ENCODE measurements at places on chromosomes 7 and 10.

DNA sequence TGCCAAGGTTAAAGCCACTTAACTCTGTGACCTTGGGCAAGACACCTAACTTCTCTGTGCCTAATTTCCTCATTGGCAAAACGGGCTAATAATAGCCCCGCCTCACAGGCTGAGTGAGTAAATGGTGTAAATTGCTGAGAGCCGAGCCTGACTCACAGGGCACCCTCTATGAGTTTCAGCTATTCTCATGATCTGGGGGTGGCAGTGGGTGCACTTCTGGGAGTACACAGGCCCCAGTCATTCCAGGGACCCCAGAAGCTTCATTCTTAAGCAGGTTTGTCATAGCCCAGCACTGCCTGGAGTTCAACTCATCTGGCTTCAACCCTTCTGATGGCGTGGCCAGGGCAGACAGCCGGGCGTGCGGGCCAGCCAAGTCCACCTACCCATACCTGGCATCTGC, 137.2 kb downstream of the GRID1 start:
- no peak for DNase-seq

DNA sequence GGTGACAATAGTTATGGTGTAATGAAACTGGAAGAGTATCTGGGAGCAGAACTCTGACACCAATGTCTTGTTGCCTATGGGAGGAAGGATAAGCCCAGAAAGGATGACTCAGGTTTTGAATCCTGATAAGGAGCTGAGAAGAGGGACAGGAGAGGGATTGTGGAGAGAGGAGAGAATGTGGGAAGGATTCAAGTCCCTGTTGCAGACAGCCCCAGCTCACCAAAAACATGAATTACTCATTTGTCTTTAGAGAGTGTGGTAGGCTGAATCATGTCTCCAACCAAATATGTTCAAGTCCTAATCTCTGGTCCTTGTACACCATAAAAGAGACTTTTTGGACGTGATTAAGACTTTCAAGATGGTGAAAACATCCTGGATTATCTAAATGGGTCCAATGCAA, 206.9 kb upstream of the PHYHIPL start:
- no peak for DNase-seq

GRCh38 chr10:86203162-86203905, 163.3 kb downstream of the GRID1 start:
- DNase-seq = no peak

GRCh38 chr10:79904671-79905321, 44.1 kb downstream of the SFTPD start:
- peak; percentile 81 for DNase-seq

GRCh38 chr10:88901984-88902789, 22.1 kb downstream of the STAMBPL1 start:
- no peak for DNase-seq

- DNase-seq = peak; percentile 70
These were observed 75.1 kb downstream of the MAD1L1 start for GRCh38 chr7:2157473-2158279.

- peak; percentile 77 for DNase-seq
These were observed 817 bp downstream of the MLLT10 start for GRCh38 chr10:21534604-21535493.

GRCh38 chr7:55464422-55464821, 99.3 kb downstream of the LANCL2 start:
- DNase-seq = no peak

DNA sequence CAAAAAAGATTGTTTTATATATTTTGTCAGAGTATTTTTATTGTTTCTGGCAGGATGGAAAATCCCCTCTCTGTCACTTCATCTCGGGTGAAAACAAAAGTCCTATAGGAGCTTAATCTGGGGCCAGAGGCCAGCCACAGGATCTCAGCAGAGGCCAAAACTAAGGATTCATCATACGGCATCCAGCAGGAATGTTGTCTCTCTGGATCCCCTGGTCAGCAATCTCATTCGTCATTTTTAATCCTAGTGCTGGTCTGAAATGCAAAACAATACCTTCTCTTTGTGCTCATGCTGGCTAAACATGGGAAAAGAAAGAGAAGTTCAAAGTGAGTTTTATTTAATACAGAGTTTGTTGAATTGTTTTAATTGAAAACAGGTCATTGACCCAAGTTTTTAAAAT, 482.5 kb upstream of the AUTS2 start:
- no peak for DNase-seq

GRCh38 chr10:43299579-43299978, 32.7 kb upstream of the RASGEF1A start:
- no peak for DNase-seq

GRCh38 chr7:92528188-92528957, at the start of the genes PEX1 and RBM48:
TSS of gene PEX1 (minus strand) at chr7:92528520. CDS start at chr7:92528435, 85 bp downstream.
TSS of gene RBM48 (plus strand) at chr7:92528795. CDS start at chr7:92528814, 19 bp downstream.
- peak; percentile 97 for DNase-seq

DNA sequence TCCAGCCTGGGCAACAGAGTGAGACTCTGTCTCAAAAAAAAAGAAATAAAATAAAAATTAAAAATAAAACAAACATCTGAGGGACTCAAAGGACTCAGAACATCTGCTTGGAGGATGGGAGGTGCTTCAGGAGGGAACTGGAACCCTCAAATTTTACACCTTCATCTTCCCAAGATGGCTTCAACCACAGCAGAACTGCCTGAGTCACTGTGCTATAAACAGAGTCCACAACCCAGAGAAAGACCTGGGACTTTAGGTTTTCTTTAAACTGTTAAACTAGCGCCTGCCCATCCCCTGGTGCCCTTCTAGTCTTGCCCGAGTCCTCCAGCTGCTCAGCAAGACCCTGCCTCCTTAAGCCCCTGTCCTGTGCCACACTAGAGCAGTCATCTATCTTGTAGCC, 40.8 kb downstream of the RGS10 start:
- no peak for DNase-seq

- DNase-seq = no peak
These were observed 206.0 kb downstream of the CCDC3 start for GRCh38 chr10:12795315-12796110.

- DNase-seq = no peak
These were observed 18.6 kb upstream of the HSPA12A start for GRCh38 chr10:116760919-116761318.

DNA sequence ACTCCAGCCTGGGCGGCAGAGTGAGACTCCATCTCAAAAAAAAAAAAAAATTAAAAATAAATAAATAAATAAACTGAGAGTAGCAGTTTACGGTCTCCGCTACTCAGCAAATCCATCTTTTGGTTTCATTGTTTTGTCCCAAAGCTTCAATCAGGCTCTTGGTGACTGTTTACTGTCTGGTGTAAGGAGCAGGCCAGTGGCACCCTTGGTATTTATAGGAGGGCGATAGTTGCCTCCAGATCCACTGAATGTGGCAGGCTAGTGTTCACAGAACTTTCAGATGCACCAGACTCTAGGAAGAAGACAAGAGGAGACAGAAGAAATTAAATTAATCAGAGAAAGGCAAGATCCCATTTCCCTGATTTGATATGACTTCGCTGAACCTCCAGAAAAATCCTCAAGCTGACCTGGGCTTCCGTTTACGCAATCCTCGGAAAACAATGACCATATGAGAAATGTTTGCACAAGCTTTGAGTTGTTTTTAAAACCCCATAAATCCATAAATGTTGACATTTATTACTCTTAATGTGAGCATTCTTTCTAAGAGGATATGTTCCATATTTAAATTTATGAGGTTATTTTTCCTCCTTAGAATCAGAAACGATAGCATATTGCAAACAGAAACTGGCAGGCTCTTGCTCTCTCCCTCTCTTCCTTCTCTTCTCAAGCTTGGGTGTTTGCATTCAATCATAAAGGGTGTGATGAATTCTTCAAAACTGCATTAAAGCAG, 7.1 kb upstream of the MUC3A start:
- no peak for DNase-seq

DNA sequence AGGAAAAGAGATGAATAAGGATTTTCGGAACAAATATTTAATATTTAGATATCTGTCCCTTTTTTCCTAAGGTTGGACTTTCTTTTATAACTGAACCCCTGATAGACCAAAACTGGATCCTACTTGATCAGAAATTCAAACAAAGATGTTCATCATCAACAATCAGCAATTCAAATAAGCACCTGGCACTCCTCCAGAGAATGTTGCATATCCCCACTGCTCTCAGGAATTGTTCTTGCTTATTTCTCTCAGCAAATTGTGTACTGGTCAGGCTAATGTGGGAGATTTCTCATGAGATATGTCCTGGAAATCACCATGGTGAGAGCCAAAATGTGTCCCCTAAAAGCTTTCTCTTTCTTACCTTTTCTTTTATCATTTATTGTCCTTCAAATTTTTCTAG, 40.3 kb upstream of the LHFPL3 start:
- no peak for DNase-seq

DNA sequence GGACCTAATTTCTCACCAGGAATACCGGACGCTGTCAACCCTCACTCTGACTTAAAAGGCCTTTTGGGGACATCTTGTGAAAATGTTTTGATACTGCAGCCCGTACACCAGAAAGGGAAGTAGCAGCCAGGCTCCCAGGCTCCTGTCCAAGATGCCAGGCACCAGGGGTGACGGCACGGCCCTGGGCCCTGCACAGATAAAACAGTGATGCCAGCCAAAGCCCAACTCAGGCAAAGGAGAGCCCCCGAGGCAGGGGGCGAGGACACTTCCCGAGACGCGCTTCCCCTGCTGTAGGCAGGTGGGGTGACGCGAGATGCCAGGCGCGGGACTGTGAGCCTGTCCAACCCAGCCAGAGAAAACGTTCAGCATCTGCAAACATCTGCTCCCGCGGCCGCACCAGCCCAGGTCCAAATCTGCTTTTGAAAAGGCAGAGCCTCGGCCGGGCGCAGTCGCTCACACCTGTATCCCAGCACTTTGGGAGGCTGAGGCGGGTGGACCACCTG, 15.7 kb downstream of the ZFAND2A start:
- DNase-seq = peak; percentile 36

- no peak for DNase-seq
These were observed 114.0 kb downstream of the TACC2 start for GRCh38 chr10:122102869-122103525.

GRCh38 chr7:25716421-25716820, 435.6 kb upstream of the NFE2L3 start:
- DNase-seq = no peak

- no peak for DNase-seq
These were observed 244.0 kb upstream of the CXCL12 start for GRCh38 chr10:44628921-44629320.

- no peak for DNase-seq
These were observed 7.1 kb downstream of the FKBP14 start for GRCh38 chr7:30019387-30019786.
